ENCODE measurements at places on chromosomes 1 and 21.

- H3K27ac ChIP-seq, result no peak within 1 kb of the TSS
- no peak within 1 kb of the TSS for H3K4me3 ChIP-seq
- no peaks in the 10 kb centered on the region for H3K36me3 ChIP-seq
- H3K4me1 ChIP-seq, result no peaks in the 10 kb centered on the region
- no peak for DNase-seq
- no peaks in the 10 kb centered on the region for H3K27me3 ChIP-seq
Measured at GRCh38 chr1:150257624-150258585, at the start of gene CA14. CA14 (plus strand) TSS chr1:150257774; CDS start chr1:150258129, 355 bp downstream.

DNA sequence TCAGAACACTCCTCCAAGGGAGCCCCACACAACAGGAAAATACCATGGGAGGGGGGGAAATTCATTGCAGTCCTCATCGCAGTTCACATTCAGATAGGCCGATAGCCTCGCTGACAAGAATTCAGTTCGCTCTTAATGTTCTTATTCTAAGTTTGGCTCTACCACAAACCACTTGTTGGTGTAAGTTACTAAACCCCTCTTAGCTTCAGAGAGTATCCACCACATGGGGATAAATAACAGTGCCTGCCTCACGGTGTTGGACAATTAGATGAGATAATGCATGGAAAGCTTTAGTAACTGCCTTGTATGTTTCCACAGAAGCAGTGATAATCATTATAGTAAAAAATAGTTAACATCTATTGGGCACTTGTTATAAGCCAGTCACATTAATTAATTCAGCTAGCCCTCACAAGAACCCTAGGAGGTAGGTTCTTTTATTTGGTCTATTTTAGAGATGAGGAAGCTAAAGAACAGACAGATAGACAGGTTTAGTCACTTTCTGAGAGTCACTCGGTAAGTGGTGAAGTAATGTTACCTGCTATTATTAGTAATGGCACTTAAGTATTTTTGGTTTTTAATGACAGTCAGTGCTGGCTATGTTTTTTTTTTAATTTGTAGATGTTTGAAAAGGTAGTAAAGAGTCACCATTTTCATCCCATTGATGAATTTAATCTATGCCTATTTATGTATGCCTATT, 10.1 kb downstream of the VAV3 start:
- DNase-seq, result no peak
- no peaks in the 10 kb centered on the region for H3K36me3 ChIP-seq
- no peak overlapping the region for H3K27ac ChIP-seq
- H3K27me3 ChIP-seq, result no peaks in the 10 kb centered on the region
- no peak overlapping the region for H3K4me3 ChIP-seq

- H3K27me3 ChIP-seq, result no peaks in the 10 kb centered on the region
- H3K36me3 ChIP-seq, result no peaks in the 10 kb centered on the region
- H3K4me1 ChIP-seq, result no peaks in the 10 kb centered on the region
- no peak overlapping the region for H3K4me3 ChIP-seq
- H3K27ac ChIP-seq, result no peak overlapping the region
Measured at GRCh38 chr1:43235451-43236121, 34.2 kb upstream of the TMEM125 start.

- no peak overlapping the region for H3K4me3 ChIP-seq
- no peaks in the 10 kb centered on the region for H3K27me3 ChIP-seq
- H3K27ac ChIP-seq, result no peak overlapping the region
- no peaks in the 10 kb centered on the region for H3K36me3 ChIP-seq
- no peak for DNase-seq
Measured at GRCh38 chr1:33837635-33838034, 26.2 kb upstream of the HMGB4 start.

DNA sequence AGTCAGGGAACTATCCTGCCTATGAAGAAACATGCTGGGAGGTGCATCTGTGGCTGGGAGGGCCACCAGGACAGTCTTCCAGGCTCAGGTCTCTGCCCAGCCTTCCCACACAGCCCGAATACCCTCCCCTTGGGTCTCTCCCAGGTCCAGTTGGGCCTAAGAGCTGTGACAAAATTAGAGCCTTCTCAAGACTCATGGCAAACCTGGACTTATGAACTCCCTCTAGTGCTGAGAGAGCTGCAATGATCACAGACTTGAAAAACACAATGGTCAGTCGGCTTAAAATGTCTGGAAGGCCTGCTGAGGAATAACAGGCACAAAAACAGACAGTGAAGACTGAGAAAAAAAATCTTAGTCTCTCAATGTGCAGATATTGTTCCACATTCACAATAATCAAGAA, 325.1 kb downstream of the BRINP2 start:
- H3K4me3 ChIP-seq, result no peak overlapping the region
- no peaks in the 10 kb centered on the region for H3K36me3 ChIP-seq
- DNase-seq, result no peak

GRCh38 chr1:222326710-222327036, 221.2 kb downstream of the HHIPL2 start:
- H3K27me3 ChIP-seq, result no peaks in the 10 kb centered on the region
- H3K36me3 ChIP-seq, result no peaks in the 10 kb centered on the region
- no peak overlapping the region for H3K27ac ChIP-seq
- H3K4me1 ChIP-seq, result no peaks in the 10 kb centered on the region
- no peak for DNase-seq
- H3K4me3 ChIP-seq, result no peak overlapping the region

GRCh38 chr1:3373175-3373574, 81.3 kb upstream of the ARHGEF16 start:
- DNase-seq, result no peak
- no peaks in the 10 kb centered on the region for H3K4me1 ChIP-seq
- no peak overlapping the region for H3K4me3 ChIP-seq
- no peaks in the 10 kb centered on the region for H3K36me3 ChIP-seq
- no peak overlapping the region for H3K27ac ChIP-seq

GRCh38 chr1:56571448-56571847, 7.9 kb downstream of the PLPP3 start:
- H3K4me1 ChIP-seq, result no peaks in the 10 kb centered on the region
- no peak overlapping the region for H3K27ac ChIP-seq
- H3K4me3 ChIP-seq, result no peak overlapping the region
- H3K36me3 ChIP-seq, result no peaks in the 10 kb centered on the region

- H3K4me1 ChIP-seq, result no peaks in the 10 kb centered on the region
- DNase-seq, result peak; percentile 92
- peak within 1 kb of the TSS; percentile 89 for H3K4me3 ChIP-seq
- no peaks in the 10 kb centered on the region for H3K27me3 ChIP-seq
Measured at GRCh38 chr1:111755331-111756123, at the start of gene DDX20. DDX20 (plus strand) TSS chr1:111755901; CDS start chr1:111755925, 24 bp downstream.
